ENCODE measurements at places on chromosomes 6 and 20. TPM values are rescaled to one million over a fixed set of nuclear protein-coding genes. Genes with fewer than 3 reads are reported as not detected.
A peak's percentile ranks its signal among the peaks of the same experiment; 100 is the strongest.

DNA sequence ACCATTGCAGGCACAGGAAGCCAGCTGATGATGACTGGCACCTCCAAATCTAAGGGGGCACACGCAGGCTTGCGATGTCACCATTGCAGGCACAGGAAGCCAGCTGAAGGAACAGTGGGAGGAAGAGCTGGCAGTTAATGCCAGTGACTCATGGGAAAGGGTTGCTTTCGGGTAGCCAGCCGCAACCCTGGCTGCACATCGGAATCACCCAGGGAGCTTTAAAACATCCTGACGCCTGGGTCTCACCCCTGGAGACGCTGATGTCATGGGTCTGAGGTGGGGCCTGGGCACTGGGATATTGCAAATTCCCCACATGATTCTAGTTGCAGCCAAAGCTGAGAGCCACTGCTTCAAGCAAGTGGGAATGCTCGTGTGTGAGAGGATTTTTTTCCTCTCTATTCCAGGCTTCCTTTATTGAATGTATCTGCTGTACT lies 16.1 kb upstream of the CCN6 start:
- H3K4me1 ChIP-seq: peaks cover 58% of the 10 kb centered on the region
- no peak overlapping the region for H3K27ac ChIP-seq
- H3K4me3 ChIP-seq: no peak overlapping the region
- no peaks in the 10 kb centered on the region for H3K36me3 ChIP-seq

- H3K36me3 ChIP-seq: peaks cover 13% of the 10 kb centered on the region
- DNase-seq: no peak
- H3K27ac ChIP-seq: no peak overlapping the region
- peak overlapping the region; percentile 95 for H3K4me3 ChIP-seq
Measured at GRCh38 chr6:33314515-33314942, 651 bp upstream of the TAPBP start.

PLN gene
- total RNA-seq: not detected

DNA sequence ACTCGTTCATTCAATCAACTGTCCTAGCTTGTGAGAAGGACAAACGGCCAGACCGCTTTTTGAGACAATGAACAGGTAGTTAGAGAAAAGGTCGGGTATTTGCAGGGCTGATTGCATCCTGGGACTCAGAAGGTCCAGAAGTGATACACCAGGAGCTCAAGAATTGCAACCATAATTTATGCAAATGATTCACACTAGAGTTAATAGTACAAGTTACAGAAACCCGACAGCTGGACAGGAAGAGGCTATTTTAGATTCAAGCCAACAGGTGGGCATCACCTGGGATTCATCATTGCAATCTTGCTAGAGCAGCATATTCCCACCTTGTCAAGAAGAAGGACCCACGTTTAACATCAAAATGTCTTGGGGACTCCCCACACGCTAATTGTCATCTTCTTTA lies 83.5 kb downstream of the TNFAIP3 start:
- H3K27ac ChIP-seq: no peak overlapping the region
- no peak overlapping the region for H3K4me3 ChIP-seq
- no peak for DNase-seq
- H3K4me1 ChIP-seq: peaks cover 4% of the 10 kb centered on the region
- no peaks in the 10 kb centered on the region for H3K36me3 ChIP-seq

GSTA4 gene
- 70.7 TPM for total RNA-seq

NTSR1 gene
- not detected for total RNA-seq

NMBR gene
- not detected for total RNA-seq

GRCh38 chr6:105346052-105346451 lies 56.8 kb downstream of the PREP start:
- peaks cover 38% of the 10 kb centered on the region for H3K36me3 ChIP-seq
- H3K4me3 ChIP-seq: no peak overlapping the region
- DNase-seq: no peak
- no peaks in the 10 kb centered on the region for H3K27me3 ChIP-seq
- peak overlapping the region; percentile 3 for H3K27ac ChIP-seq

DNA sequence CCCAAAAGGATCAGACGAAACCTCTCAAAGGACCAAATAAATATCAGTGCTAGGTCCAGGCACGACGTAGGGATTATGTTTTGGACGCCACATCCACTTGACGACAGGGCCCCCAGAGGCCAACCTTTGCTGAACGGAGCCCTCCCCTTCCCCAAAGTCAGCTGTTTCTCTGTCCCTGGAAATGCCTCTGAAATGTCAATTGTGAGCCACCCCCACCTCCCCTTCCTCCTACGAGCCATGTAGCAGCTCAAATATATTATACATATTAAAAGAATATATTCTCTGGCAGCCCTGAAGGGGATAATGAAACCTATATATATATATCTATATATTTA lies 39.6 kb upstream of the BLCAP start:
- peaks cover 31% of the 10 kb centered on the region for H3K27me3 ChIP-seq
- no peak for DNase-seq
- H3K4me3 ChIP-seq: no peak overlapping the region

PTGIS gene
- total RNA-seq: 7.1 TPM

- H3K36me3 ChIP-seq: no peaks in the 10 kb centered on the region
- no peaks in the 10 kb centered on the region for H3K4me1 ChIP-seq
- H3K27me3 ChIP-seq: peaks cover 51% of the 10 kb centered on the region
- H3K27ac ChIP-seq: no peak overlapping the region
- no peak overlapping the region for H3K4me3 ChIP-seq
Measured at GRCh38 chr6:40611912-40612311, 24.7 kb upstream of the LRFN2 start.

HMGN3 gene
- total RNA-seq: 134 TPM

DNA sequence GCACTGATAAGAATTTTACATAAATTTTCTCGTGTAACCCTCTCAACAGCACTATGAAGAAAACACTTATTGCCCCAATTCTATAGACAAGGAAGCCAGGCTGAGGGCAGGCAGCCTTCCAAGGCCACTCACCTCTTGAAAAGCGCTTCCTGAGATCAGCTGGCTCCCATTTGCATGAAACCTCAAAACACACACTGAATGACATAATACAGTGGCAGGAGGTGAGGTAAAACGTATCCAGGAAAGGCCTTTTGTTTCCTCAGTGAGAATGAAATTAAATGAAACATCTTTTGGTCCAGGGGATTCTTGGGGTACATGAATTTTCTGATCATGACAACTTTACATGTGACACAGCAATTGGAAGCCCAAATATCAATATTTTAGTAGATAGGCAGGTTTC lies 112.5 kb downstream of the WDR27 start:
- peaks cover 17% of the 10 kb centered on the region for H3K36me3 ChIP-seq
- H3K4me1 ChIP-seq: no peaks in the 10 kb centered on the region
- no peak for DNase-seq
- no peak overlapping the region for H3K27ac ChIP-seq
- no peaks in the 10 kb centered on the region for H3K27me3 ChIP-seq

DNA sequence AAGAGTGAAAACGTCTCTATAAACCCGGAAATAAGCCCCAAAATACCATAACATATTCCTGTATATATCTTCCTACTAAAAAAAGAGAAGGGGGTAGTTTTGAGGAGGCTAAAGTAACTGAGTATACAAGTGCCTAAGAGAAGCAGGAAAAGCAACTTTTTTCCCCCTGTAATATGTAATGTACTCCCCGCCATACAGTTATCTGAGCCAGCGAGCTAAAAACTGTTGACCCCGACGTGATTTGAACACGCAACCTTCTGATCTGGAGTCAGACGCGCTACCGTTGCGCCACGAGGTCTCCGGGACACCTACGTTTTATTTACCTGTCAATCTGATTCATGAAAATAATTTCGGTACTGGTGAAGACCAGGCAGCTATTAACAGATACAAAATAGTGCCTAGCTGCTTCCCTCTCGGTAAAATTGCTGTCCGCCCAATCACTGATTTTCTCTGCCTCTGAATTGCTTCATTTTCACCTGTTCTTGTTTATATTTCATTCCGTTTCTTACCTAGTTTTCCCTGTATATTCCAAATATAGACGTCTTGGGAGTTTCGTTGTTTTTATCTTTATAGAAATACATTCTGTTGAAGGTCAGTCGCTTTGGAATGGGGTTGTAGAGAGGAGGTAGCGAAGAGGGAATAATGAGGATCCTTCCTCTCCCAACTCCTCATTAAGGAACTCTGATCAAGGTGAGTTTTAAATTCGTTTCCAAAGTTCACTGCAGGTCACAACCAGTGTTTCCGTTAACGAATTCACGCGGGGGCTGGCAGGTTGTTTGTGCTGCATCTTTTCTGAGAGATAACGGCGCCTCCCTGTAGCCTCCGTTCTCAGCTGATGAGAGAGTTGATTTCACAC lies 33.6 kb upstream of the BTN3A2 start:
- peak overlapping the region; percentile 91 for H3K4me3 ChIP-seq
- H3K27ac ChIP-seq: no peak overlapping the region
- H3K4me1 ChIP-seq: peaks cover 53% of the 10 kb centered on the region

GRCh38 chr20:6828794-6829423 lies 61.4 kb downstream of the BMP2 start:
- H3K27ac ChIP-seq: no peak overlapping the region
- no peak overlapping the region for H3K4me3 ChIP-seq
- H3K4me1 ChIP-seq: no peaks in the 10 kb centered on the region
- no peaks in the 10 kb centered on the region for H3K36me3 ChIP-seq
- H3K27me3 ChIP-seq: no peaks in the 10 kb centered on the region

- H3K27ac ChIP-seq: no peak overlapping the region
- H3K4me1 ChIP-seq: peaks cover 12% of the 10 kb centered on the region
- H3K4me3 ChIP-seq: no peak overlapping the region
- DNase-seq: no peak
- no peaks in the 10 kb centered on the region for H3K36me3 ChIP-seq
- no peaks in the 10 kb centered on the region for H3K27me3 ChIP-seq
Measured at GRCh38 chr6:20221421-20221820, 9.2 kb upstream of the MBOAT1 start.

GRCh38 chr6:156794546-156795354 lies 17.6 kb downstream of the ARID1B start:
- H3K27ac ChIP-seq: no peak overlapping the region
- H3K4me1 ChIP-seq: peaks cover 61% of the 10 kb centered on the region
- no peak overlapping the region for H3K4me3 ChIP-seq

GRCh38 chr20:36607586-36608387 lies 2.2 kb downstream of the RAB5IF start:
- no peaks in the 10 kb centered on the region for H3K27me3 ChIP-seq
- no peak for DNase-seq
- peaks cover 7% of the 10 kb centered on the region for H3K36me3 ChIP-seq
- peak overlapping the region; percentile 97 for H3K4me3 ChIP-seq
- H3K27ac ChIP-seq: peak overlapping the region; percentile 35

FAM50B gene
- 2.9 TPM for total RNA-seq

GRCh38 chr6:90139272-90139817 lies 157.3 kb downstream of the BACH2 start:
- H3K27me3 ChIP-seq: no peaks in the 10 kb centered on the region
- DNase-seq: no peak
- no peak overlapping the region for H3K27ac ChIP-seq
- peaks cover 18% of the 10 kb centered on the region for H3K4me1 ChIP-seq

GRCh38 chr20:11981366-11981947 lies 63.8 kb downstream of the BTBD3 start:
- H3K27ac ChIP-seq: no peak overlapping the region
- H3K36me3 ChIP-seq: no peaks in the 10 kb centered on the region
- peaks cover 26% of the 10 kb centered on the region for H3K4me1 ChIP-seq

GRCh38 chr6:74964871-74965441 lies 240.9 kb downstream of the COL12A1 start:
- no peak overlapping the region for H3K27ac ChIP-seq
- no peak for DNase-seq
- no peak overlapping the region for H3K4me3 ChIP-seq
- H3K27me3 ChIP-seq: no peaks in the 10 kb centered on the region
- no peaks in the 10 kb centered on the region for H3K4me1 ChIP-seq
- no peaks in the 10 kb centered on the region for H3K36me3 ChIP-seq

DNA sequence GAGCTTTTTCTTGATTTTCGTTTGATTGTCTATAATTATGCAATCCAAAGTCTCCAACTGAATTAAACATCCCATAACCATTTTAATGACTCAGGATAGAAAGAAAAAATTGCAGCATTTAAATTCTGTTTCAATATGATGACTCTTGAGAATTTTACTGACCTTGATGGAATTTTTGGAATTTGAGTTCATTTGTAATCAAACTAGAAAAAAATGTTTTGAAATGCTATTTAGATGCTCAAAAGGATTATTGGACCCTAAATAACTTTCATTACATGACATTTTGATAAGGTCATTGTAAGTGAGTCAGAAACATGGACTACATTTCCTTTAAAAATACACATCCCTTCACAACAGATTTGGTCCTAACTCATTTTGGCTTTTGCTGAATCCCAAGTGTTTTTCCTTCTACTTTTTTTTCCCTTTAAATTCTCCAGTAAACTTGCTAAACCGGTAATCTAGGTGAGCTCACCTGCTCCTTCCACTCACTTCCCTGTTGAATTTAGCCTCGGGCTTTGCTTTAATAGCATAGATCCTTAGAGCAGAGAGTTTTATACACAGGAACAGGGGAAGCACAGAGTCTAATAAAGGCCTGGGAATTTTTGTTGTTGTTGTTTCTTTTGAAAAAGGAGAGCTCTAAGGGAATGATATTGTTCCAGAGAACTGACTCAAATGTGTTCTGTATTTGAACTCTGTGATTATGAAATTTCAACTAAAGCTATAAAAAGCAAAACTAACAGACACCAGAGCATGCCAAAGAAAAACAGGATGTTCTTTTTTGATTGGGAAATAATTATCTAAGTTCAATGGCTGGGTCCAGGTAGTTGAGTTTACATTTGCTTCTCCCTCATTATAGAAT lies 1088.2 kb upstream of the CITED2 start:
- peak overlapping the region; percentile 48 for H3K27ac ChIP-seq
- H3K36me3 ChIP-seq: peaks cover 4% of the 10 kb centered on the region
- DNase-seq: no peak
- peaks cover 16% of the 10 kb centered on the region for H3K4me1 ChIP-seq

GRCh38 chr6:150046943-150047342 lies 21.6 kb upstream of the RAET1L start:
- no peak for DNase-seq
- peaks cover 21% of the 10 kb centered on the region for H3K4me1 ChIP-seq
- no peak overlapping the region for H3K27ac ChIP-seq
- peaks cover 26% of the 10 kb centered on the region for H3K27me3 ChIP-seq
- H3K36me3 ChIP-seq: no peaks in the 10 kb centered on the region

PKIG gene
- 34.7 TPM for total RNA-seq

DNA sequence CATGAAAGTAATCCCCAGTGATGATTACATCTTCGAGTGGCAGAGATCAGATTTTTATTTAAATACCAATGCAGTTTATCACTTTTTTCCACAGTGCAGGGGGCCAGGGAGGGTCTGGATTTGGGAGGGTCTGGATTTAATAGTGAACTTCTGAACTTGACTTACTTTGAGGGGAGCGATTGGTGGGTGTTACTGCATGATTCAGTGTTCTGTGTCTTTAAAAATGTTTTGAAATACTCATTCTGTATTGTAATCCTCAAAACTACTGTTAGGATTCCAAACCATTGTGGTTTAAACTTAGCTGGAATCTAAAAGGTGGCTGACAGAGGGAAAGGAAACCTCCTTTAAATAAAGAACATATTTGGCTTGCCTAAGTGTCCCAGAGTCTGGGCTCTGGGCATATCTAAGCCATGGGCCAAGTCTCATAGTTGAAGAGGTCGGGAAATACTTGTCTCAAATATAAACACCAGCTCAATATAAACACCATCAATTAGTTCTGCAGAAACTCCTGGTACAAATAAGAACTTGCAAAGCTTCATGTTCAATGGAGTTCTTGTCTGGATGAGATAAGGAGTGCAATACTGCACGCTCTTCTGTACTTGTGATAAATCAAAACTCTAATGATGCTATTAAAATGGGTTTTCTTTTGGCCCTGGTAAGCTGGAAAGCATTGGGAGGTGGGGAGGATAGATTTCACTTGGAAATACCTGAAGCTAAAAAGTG lies 14.4 kb downstream of the JARID2 start:
- H3K36me3 ChIP-seq: peaks cover 3% of the 10 kb centered on the region
- H3K4me1 ChIP-seq: peaks cover 74% of the 10 kb centered on the region
- no peak for DNase-seq
- H3K4me3 ChIP-seq: peak overlapping the region; percentile 3
- no peak overlapping the region for H3K27ac ChIP-seq

SPATA25 gene
- 0.41 TPM for total RNA-seq

LAMP5 gene
- total RNA-seq: 0.98 TPM

TCF21 gene
- total RNA-seq: not detected

Data from neural crest cell (in vitro differentiated cells).